ENCODE measurements at places on chromosomes 4 and X. TPM values are rescaled to one million over a fixed set of nuclear protein-coding genes. Genes with fewer than 3 reads are reported as not detected.

GRCh38 chrX:26138274-26138673 is at the start of gene MAGEB18:
Gene MAGEB18 (plus strand): TSS chrX:26138343. CDS start chrX:26138986, 643 bp downstream.
- DNase-seq = no peak

WNK3 gene
- 3.6 TPM for total RNA-seq

DNA sequence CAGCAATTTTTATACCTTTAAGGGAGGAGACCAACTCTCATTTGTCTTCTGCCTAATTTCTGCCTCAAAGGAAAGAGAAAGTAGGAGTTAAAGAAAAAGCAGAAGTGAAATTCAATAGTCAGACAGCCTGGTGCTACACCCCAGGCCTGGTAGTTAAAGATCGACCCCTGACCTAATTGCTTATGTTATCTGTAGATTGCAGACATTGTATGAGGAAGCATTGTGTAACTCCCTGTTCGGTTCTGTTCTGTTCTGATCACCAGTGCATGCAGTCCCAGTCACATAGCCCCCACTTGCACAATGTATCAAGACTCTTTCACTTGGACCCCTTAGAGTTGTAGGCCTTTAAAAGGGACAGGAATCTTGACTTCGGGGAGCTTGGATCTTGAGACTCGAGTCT is 335.9 kb upstream of the AR start:
- DNase-seq = no peak

- DNase-seq = no peak
Measured at GRCh38 chr4:71749008-71749594, 34.8 kb downstream of the GC start.

GRCh38 chr4:74379912-74380311 is 15.0 kb downstream of the EREG start:
- no peak for DNase-seq

DNA sequence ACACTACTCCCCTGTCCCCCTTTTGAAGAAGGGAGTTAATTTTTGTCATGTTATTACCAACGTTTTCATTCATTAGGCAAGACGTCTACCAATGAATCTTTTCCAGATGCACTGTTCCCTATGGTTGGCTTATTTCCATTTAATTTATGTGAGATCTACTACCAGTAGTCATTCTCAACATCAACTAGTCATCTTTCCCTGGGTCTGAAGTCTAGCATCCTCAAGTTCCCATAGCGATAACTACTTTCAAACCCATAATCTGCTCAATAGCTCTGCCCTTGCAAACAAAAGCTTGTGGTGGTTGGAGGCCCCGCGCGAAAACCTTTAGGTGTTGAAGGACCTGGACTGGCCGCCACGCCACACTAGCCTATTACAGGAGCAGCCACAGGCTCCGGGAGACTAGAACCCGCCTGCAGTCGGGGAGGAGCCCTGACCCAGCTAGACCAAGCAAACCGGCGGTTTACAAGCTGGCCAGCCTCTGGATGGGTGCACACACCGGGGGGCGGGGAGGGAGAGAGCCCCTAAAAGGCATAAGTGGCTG is 746 bp downstream of the PPAT start:
- DNase-seq = peak; percentile 78

GRCh38 chr4:90799895-90800294 is 672.7 kb downstream of the CCSER1 start:
- DNase-seq = no peak

GRCh38 chrX:16828124-16828908 is 41.8 kb downstream of the RBBP7 start:
- DNase-seq = peak; percentile 71

DNA sequence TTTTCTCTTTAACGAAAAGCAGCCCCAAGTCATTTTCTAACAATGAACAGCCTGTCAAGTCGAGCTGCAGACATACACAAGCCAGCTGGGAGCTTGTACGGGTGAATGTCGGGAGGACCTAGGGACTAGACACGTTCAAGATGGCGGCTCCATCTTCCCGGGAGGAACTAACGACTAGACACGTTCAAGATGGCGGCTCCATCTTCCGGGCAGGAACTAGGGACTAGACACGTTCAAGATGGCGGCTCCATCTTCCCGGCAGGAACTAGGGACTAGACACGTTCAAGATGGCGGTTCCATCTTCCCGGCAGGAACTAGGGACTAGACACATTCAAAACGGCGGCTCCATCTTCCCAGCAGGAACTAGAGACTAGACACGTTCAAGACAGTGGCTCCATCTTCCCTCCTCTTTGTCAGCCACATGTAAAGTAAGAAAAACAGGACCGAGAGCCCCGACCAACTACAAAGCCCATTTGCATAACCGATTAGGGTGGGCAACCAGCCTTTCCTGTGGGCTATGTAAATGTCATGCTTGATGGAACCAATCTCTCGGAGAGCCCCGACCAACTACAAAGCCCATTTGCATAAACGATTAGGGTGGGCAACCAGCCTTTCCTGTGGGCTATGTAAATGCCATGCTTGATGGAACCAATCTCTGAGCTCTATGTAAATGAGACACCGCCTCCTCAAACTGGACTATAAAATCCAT is 175.5 kb downstream of the DHRSX start:
- no peak for DNase-seq

MECP2 gene
- total RNA-seq = 61.4 TPM

DNA sequence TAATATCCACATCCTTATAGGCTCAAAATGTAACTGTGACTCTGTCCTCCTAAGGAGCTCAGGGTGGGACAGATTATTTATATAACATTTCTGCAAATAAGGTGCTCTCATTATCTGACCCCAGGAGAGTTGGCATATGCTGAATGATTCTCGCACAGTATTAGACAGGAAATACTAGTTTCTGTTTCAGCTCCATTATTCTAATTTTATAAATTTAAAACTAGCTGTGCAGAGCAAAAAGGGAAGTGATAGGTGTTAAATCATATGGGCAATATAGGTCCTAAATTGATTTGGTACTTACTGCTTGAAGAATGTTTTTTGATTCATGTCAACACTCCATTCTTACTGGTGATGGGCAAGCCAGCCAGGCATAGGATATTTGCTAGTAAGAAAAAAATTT is 141.5 kb downstream of the GLRA2 start:
- no peak for DNase-seq

GRCh38 chr4:6475492-6476020 is 3.1 kb upstream of the PPP2R2C start:
- no peak for DNase-seq

DNA sequence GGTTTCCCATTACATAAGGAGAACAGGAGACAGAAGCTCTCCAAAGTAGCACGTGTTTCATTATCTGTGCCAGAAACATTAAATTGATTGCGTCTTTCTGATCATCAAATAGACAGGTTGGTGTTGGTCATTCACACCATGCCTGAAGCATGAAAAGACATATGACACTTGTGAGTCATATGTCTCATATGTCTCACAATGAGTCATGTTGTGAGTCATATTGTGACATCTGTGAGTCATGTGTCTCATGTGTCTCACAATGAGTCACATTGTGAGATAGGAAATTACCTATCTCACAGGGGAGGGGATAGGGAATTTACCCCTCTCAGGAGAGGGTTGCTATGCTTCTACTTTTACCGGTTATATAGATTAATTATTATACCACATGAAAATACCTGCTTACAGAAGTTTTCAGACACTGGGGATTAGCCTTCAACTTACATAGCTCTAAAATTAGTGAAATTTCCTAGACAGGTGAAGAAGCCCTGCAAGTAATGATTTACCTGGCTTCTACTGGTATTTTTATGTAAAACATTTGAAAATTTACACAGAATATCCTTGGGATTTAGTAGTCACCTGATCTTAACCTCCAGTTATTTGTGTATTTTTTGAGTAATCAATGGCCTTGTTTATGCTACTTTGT is 80.8 kb downstream of the NPFFR2 start:
- DNase-seq = peak; percentile 87

CITED1 gene
- total RNA-seq = not detected

GRCh38 chr4:72919937-72920336 is 149.6 kb downstream of the COX18 start:
- DNase-seq = no peak

DNA sequence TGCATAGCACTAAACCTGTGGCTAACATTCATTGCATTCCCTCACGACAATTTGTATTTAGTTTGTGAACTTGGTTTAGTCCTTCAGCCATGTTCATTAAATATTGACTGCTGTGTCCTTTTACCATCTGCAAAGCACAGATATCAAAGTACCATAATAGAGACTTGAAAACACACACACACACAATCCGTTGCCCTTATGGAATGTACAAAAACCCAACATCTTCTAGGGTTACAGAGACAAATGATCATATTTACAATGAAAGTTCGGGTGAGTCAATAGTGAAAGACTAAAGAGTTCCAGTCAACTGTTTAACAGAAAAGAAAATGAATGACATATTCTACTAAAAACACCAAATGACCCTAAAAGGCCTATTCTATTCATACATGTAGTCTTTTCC is 50.8 kb upstream of the TXK start:
- DNase-seq = peak; percentile 15

BMP3 gene
- not detected for total RNA-seq
